ENCODE measurements at places on chromosomes 3 and 15.

- no peak for DNase-seq
Measured at GRCh38 chr3:50352781-50353180, 2.1 kb downstream of the CYB561D2 start.

- DNase-seq = no peak
Measured at GRCh38 chr3:160796813-160797164, 40.8 kb downstream of the PPM1L start.

- DNase-seq = no peak
Measured at GRCh38 chr15:49084285-49084570, 38.0 kb upstream of the SECISBP2L start.

GRCh38 chr3:77945320-77945719 is 905.4 kb downstream of the ROBO2 start:
- no peak for DNase-seq

GRCh38 chr3:134713671-134714070 is 62.8 kb upstream of the KY start:
- DNase-seq = no peak

DNA sequence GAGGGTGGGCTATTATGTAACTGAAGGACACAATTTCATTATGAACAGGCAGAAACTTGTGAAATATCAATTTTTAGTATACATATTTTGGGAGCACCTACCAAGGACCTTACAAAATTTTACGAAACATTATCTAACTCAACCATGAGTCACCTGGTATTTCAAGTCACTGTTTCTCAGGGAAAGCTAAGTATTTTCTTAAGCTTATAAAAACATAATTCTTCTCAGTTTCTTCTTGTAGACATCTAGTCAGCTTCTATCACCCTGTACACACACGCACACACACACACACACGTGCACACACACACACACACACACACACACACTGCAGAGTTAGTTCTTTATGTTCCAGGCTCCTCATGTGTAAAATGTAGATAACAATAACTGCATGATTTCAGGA is 658.3 kb downstream of the TUSC7 start:
- DNase-seq = no peak

- no peak for DNase-seq
Measured at GRCh38 chr3:172980849-172981248, 160.2 kb downstream of the SPATA16 start.

DNA sequence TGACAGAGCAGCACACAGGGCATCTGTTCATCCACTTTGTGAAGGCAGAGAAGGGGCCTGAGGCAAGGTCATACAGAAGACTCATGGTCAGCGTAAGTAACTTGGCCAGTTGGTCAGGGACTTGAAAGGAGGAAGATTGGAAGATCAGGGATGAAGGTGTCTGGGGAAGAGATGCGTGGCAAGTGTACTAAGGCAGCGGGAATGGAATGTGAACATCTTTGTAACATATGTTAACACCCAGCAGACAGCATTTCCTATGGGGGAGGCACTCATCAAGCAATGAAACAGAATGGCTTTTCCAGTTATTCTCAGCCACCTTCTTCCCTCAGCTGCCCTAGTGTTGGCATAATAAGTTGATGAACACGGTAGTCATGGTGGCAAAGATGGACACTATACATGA is 7.8 kb upstream of the RFC4 start:
- DNase-seq = no peak

GRCh38 chr3:113747283-113748046 is 630 bp downstream of the ATP6V1A start:
- DNase-seq = no peak

GRCh38 chr3:129503471-129504291 is 24.8 kb upstream of the RHO start:
- DNase-seq = no peak

DNA sequence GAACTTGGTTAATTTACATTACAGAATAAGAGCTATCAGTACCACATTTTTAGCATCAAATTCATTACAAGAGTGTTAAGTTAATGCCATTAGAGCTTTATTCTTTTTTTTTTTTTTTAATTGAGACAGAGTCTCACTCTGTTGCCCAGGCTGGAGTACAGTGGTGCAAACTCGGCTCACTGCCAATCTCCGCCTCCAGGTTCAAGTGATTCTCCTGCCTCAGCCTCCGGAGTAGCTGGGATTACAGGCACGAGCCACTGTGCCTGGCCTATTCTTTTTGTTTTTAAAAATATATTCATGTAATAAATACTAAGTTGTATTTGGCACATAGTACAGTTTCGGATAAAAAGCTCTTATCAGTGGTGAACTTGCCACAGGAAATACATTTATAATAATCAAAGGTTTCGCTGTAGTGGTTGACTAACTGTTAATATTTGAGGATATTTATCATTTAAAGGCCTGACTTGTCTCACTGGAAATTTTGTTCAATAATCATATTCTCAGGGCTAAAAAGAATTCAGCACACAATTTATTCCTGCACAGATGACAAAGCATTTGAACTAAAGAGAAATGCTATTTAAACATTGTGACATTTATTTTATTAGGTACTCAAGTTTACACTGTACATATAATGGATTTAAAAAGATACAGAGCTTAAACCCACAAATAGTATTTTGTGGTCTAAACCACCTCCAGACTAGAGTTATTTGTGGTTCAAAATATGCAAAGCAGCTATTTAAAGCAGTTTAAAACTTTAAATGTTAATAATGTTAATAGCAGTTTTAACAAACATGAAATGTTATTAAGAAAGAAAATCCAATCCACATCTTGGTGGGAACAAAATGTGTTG is 6.1 kb upstream of the LEKR1 start:
- no peak for DNase-seq

DNA sequence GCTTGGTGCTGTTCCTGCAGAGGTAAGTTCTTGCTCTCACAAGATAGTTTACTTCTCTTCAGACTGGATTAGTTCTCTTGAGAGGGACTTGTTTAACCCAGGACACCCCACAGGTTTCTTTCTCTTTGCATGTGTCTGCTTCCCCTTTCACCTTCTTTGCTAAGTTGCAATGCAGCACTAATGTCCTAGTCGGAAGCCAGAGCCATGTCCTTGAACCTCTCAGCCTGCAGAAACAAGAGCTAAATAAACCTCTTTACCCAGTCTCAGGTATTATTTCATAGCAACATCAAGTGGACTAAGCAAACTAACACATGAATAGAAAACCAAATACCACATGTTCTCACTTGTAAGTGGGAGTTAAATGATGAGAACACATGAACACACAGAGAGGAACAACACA is 915.2 kb downstream of the NSUN3 start:
- DNase-seq = no peak

DNA sequence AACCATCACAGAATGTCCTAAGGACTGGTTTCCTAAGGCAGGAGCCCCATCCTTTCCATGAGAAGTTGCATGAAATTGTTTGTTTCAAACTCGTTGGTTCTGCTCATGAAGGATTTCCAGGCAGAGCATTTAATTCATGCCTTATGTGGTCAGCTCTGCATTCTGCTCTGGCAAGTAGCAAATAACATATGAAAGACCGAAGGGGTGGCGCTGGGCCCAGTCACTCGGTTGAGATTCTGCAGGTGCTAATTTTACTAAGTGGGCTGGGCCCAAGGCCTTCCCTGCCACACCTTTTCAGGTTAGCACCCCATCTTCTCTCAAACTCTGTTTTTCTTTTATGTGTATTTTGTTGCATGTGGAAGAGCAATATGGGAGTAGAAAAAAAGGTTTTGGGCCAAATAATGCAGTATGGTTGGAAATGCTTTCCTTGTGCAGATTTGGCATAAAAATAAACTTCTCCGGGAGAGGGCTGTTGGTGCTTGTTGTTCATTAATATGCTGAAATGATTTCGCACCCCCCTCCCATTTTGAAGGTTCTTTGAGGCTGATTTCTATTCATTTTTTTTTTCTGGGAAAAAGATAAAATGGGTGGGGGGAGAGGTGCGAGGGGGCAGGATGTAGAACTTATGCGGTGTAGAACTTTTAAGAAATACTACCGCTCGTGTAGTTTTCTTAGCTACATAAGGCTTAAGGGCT is 182.9 kb upstream of the FEZF2 start:
- no peak for DNase-seq

DNA sequence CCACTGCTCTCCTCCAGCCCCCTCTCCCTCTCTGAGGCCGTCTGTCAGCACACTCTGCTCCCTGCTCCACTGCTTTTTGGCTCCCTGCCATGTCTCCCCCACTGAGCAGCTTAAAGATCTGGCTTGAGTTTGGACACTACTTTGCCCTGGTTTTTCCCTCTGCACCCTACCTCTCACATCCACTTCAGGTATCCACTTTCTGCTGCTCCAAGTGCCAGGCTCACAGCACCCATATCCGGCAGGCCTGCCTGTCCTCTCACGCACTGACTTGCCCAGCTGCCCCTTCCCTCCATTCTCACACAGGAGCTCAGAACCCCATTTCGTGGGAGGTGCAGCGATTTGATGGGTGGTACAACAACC is 3.7 kb downstream of the DUOX1 start:
- no peak for DNase-seq

DNA sequence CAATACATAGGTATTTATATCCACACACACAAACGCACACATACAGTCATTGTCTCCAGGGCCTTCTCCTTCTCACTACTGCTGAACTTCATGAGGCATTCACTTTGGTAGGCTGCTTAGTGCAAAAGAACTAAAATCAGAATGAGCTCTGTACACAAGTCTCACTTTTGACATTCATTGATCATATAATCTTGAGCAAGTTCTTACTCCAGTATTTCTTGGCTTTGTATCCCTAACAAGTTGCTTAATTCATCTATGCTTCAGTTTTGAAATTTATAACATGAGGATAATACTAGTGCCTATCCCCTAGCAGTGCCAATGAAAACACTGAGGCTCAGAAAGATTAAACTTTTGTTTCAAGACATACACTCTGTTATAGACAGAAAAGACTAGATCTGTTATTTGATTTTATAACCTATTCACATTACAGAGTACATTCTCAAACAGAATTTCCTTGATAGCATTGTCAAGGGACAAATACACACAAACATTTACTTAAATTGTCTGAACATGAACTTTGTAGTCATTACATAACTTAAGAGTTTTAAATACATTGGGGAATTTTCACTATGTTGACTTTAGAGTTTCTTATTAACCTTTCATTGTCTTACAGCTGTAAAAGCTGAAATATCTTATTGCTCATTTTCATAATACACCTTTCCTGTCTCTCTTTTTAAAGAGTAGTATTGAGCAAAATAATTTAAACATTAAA is 55.0 kb upstream of the SI start:
- DNase-seq = no peak

DNA sequence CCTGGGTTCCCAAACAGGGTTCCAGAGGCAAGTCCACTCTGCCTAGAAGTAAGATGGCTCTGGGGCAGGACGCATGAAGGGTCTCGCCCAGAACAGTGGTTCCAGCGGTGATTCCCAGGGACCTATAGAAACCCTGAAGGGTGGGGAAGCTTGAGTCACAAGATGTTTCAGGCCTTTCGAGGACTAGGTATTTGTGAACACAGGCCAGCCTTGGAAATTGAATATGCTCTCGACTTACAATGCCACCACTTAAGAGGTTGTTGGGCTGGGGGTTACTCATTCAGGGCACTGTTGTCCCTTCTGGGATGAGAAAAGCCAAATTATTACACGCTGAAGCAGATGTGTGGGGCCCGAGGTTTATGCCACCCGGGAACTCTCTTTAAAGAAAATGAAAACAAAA is 152.0 kb downstream of the TJP1 start:
- DNase-seq = no peak

DNA sequence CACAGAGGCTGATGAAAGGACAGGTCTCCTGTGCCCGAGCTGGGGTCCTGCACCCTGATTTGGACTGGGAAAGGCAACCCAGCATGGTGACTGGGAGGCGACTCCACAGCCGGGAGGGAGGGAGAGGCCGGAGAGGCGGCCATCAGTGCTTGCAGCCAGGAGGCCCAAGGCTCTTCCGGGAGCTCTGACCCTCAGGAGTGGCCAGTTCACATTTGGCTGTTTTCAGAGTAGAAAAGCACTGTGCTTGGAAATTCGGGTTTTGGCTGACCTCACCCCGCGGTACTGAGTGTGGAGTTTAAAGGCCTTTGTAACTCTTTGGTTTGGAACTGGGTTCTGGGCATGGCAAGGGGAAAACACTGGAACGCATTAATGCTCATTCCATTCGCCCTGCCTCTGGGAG is 31.9 kb downstream of the SMAD6 start:
- DNase-seq = no peak

GRCh38 chr15:43099105-43099845 is 6.6 kb downstream of the UBR1 start:
- DNase-seq = no peak

DNA sequence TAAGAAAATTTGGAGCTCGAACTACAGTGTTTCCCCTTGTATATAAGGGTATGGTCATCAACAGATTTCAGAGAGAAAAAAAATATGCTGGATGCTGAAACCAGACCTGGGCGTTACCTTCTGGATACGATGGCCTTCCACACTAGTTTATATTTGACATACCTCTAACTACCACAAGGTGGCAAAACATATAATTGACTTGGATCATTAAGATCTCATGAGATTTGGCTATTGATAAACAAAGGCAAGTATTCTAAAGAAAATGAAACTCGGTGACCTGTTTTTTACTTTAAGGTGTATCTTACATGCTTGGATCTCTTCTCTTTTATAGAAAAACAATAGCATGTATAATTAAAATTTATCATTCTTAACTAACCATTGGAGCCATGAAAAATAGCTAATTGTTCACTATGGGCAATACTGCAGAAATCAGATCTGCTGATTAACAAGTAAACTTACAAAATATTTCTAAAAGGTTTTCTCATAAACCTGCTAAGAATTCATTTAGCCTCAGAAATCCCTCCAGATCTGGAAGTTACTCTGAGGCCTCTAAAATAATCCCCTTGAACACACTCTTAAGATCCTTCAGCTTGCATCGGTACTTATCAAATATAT is 300.6 kb upstream of the KCNH8 start:
- no peak for DNase-seq

DNA sequence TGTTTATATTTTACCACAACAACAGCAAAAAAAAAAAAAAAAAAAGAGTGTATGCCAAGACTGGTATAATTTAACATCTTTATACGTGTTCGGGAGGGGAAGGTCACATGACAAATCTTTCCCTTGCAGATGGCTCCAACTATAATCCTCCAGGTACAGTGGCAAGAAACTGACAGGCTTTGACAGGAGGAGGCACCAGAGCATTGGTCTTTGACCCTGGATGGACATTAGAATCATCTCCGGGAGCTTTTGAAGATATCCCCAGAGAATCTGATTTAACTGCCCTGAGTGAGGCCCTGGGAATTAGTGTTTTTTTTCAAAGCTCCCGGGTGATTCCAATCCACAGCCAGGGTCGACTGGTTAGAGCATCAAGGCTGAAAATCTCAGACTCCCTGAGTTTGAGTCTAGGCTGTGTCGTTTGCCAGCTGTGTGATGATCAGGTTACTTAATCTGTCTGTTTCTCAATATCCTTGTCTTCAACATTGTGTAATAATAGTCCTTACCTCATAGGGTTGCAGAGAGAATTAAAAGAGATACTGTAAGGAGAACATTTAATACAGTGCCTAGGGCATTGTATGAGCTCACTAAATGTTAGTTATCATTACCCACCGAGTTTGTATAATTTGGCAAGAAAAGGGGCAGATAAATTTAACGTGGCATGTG is 8.9 kb upstream of the SEMA5B start:
- no peak for DNase-seq
